ENCODE measurements at places on chromosomes 7 and 10. TPM values are rescaled to one million over a fixed set of nuclear protein-coding genes. Genes with fewer than 3 reads are reported as not detected.

GRCh38 chr7:26198781-26199169 is 1.8 kb downstream of the HNRNPA2B1 start:
- peak overlapping the region; percentile 100 for H3K27ac ChIP-seq
- H3K4me3 ChIP-seq: peak overlapping the region; percentile 99
- peaks cover 6% of the 10 kb centered on the region for H3K27me3 ChIP-seq
- peaks cover 83% of the 10 kb centered on the region for H3K36me3 ChIP-seq
- peaks cover 39% of the 10 kb centered on the region for H3K4me1 ChIP-seq
- DNase-seq: no peak

DNA sequence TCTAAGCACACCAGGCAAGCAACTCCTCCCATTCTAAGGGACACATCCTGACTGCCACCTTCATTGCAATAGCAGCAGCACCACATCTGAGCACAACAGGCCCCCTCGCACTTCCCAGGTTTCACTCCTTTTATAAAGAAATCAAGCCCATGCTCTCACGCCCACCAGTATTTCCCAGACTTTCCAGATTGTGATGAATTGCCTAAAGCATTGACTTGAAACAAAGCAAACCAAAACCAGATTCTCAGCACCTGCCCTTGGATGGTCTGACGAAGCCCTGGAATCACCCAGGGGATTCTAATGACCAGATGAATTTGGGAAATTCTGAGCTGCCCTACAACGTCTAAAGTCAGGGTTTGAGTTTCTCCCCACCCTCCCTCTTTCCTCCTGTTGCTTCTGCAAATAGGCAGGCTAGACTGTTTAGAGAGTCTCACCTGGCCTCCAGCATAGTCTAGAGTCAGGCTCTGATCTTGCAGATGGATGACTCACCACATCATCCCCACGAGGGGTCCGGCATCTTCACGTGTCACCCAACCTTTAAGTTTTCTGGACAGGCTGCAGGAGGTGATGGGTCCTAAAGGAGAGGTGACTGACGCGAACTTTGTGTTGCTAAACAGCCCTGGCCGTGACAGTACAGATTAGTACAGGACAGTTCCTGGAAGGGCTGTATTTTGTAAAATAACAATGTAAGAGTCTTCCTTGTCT is 198.0 kb downstream of the SKIDA1 start:
- no peaks in the 10 kb centered on the region for H3K36me3 ChIP-seq
- no peak overlapping the region for H3K27ac ChIP-seq
- H3K4me3 ChIP-seq: no peak overlapping the region
- no peaks in the 10 kb centered on the region for H3K4me1 ChIP-seq
- peaks cover 1% of the 10 kb centered on the region for H3K27me3 ChIP-seq

DNA sequence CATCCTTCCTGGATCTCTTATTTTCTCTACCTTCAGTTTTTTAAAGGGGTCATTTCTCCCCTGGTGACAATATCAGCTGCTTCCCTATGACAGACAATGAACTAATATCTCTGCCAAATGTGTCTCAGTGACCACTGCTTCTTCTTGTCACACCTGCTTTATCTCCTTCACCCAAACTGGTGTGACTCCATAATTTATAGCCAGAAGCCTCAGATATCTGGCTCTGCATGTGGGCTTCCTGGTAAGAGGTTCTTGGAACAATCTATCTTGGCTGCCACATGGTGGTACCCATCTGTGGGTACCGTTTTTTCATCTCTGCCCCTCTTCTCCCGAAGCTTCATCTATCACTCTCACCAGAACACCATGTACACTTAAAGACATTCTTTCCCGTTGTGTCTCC is 37.0 kb downstream of the CPVL start:
- H3K27me3 ChIP-seq: peaks cover 10% of the 10 kb centered on the region
- no peaks in the 10 kb centered on the region for H3K36me3 ChIP-seq
- DNase-seq: no peak

DNA sequence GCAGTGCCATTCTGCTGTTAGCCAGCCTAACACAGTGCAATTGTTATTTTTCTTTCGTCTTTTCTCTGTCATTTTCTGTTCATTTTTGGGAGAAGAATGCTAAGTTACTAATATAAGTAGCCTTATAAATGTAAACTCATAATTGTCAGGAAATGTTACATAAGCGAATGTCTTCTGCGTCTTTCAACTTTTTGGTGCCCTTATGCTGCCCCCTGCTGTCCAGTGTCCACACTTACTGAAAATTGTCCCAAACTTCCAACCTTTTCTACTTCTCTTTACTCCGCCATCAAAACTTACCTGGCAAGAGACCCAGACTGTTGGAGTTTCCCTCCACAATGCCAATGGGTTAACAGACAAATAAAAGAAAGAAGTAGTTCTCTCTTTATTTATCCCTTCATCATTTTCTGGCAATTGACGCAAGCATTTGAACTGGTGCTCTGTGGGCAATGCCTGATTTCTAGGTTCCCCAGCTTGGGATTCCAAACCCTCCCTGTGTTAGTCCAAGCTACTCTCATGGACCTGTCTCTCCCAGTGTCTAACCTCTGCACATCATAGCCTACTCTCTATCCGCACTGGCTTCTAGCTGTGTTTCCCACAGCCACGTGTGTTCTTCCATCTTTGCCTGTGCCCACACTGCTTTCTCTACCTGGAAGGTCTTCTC is 21.0 kb upstream of the EPC1 start:
- no peaks in the 10 kb centered on the region for H3K27me3 ChIP-seq
- H3K27ac ChIP-seq: peak overlapping the region; percentile 42
- DNase-seq: peak; percentile 83
- H3K4me1 ChIP-seq: peaks cover 64% of the 10 kb centered on the region
- H3K36me3 ChIP-seq: peaks cover 2% of the 10 kb centered on the region

DNA sequence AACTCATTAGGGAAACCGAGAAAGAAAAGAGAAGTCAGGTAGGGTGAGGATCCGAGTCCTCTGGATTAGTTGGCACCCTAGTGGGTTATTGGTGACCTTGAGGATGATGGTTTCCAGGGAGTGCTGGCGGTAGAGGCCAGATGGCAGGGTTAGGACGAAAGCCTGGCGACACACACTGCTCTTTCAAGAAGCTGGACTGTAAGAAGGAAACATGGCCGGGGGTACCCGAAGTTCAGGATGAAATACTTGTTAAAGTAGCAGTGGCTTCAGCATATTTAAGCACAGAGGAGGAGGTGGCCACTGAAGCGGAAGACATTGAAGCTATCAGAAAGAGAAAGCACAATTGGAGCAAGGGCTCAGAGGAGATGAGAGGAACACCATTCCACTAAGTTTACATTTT is 224.6 kb downstream of the RELN start:
- peaks cover 1% of the 10 kb centered on the region for H3K27me3 ChIP-seq
- no peaks in the 10 kb centered on the region for H3K36me3 ChIP-seq
- no peak overlapping the region for H3K4me3 ChIP-seq
- no peak for DNase-seq

- no peak overlapping the region for H3K4me3 ChIP-seq
- no peak for DNase-seq
- H3K27me3 ChIP-seq: no peaks in the 10 kb centered on the region
- no peaks in the 10 kb centered on the region for H3K36me3 ChIP-seq
Measured at GRCh38 chr7:154409703-154410311, 357.6 kb downstream of the DPP6 start.

The OR2A42 gene
- not detected for total RNA-seq
